ENCODE measurements at places on chromosomes 12 and 14.

- DNase-seq: no peak
Observed at GRCh38 chr14:54758041-54758440, 144.6 kb downstream of the GCH1 start.

GRCh38 chr12:79525357-79525756 lies 165.4 kb downstream of the PAWR start:
- DNase-seq: no peak

DNA sequence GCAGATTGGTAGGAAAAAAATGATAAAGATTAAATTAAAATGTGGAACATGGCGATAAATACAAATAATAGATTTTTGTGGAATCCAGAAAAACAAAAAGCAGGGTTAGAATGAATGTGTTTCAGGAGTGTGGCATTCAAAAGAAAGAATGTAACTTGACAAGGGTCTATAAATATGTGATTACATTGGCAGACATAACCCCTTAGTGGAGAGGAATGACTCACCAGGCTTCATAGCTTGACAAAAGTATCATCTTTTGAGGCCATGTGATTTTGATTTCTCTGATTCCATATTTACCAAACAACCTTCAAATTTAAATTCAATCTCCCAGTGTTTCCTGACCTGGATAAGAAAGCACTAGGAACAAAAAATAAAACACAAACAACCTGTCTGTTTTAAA lies 24.4 kb upstream of the MGST1 start:
- no peak for DNase-seq

DNA sequence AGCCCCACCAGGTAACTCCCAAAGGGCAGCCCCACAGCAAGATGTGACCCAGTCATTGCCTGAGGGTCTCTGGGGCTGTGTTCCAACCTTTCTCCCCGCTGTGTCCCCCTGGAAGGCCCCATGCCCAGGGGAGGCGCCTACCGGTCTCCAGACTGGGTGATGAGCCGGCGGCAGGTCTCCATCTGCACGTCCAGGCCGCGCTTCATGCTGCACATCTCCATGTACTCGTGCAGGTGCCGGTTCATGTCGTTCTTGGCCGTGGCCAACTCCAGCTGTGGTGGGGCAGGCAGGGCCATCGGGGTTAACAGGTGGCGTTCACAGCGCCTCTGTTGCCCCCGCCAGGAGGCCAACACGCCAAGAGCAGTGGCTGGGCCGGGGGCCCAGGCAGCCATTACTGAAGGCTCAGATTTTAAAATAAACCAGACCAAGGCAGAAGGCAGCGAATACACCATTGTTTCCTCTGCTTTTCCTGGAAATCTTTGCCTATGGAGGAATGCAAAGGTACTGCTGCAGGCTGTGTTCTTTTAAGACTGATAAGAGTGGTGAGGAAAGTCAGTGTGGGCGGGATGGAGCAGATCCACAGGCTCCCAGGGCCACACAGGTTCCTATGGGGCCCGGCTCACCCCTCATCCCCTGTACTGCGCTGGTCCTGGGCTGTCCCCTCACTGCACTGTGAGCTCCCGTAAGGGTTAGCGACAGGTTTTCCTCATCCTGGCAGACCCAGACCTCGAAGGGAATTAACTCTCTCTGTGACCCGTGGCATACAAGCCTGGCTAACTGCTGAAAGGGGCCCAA lies 7.3 kb downstream of the GAPDH start:
- no peak for DNase-seq

DNA sequence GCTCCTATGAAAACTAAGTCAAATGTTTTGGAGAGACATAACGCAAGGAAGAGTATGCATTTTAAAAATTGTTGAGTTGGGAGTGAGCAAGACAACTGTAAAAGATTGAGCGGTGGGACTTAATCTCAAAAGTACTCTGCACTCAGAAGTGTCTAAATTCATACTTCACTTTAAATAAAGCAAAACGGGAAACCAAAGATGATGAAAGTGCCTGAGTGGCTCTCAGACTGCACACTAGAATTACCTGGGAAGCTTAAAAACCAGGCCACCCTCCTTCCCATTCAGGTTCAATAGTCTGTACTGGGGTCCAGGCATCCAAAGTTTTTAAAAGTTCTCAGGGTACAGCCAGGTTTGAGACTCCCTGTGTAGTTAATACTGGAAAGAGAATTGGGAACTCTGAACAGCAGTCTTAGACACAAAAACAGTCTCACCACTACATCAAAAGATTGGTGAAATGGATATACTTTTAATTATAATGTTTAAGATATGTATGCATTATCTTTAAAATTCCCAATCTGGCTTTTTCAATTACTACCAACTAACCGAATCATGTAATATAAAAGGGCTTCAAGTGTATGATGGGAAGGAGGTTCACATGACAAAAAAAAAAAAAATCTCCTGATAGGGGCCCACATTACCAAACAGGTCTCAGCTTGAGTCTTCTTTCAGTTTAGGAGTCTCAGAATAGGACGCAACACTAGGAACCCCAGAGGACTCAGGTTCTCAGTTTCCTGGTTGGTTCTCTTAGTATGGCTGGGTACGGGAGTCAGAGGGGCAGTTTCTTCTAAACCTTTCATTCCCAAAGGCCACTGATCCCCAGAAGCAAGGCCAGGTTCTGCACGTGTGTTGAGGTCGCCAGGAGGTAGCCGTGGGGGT lies 1.0 kb downstream of the HOMEZ start:
- DNase-seq: no peak

DNA sequence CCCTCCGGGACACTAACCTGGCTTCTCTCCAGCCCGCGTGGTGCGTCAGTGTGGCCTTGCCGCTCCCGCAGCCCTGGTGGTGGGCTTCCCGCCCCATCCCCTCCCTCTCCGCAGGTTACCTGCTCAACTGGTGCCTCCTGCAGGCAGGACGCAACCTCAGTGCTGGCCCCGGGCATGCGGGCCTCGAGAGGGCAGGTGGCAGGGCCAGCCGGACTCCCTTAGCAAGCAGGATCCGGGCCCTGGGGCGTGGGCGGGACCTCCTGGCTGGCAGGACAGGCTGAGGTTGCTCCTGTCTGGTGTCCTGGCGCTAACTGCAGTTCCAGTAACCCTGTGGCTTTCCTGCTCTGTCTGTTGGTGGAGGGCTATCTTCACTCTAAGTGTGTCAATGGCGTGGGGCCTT lies 8.6 kb upstream of the ADSS1 start:
- DNase-seq: no peak

- DNase-seq: no peak
Observed at GRCh38 chr12:45959728-45960127, 30.6 kb downstream of the SCAF11 start.

DNA sequence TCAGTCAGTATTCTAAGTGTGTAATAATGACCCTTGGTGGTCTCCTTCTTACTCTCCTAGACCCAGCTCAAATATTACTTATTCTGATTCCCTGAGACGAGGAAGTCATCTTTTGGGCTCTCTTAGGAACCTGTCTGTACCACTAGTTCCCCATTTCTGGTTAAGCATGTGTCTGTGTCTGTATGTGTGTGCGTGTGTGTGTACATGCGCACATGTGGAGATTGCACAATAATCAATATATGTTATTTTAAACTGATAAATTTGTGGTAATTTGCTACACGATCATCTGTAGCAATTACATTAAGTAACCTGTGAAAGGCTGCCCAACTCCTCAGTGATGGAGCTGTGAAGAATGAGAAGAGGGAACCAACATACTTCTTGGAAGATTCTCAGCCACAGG lies 132.2 kb downstream of the ASCL4 start:
- no peak for DNase-seq

- DNase-seq: no peak
Observed at GRCh38 chr12:131222329-131223139, 268.8 kb downstream of the ADGRD1 start.

DNA sequence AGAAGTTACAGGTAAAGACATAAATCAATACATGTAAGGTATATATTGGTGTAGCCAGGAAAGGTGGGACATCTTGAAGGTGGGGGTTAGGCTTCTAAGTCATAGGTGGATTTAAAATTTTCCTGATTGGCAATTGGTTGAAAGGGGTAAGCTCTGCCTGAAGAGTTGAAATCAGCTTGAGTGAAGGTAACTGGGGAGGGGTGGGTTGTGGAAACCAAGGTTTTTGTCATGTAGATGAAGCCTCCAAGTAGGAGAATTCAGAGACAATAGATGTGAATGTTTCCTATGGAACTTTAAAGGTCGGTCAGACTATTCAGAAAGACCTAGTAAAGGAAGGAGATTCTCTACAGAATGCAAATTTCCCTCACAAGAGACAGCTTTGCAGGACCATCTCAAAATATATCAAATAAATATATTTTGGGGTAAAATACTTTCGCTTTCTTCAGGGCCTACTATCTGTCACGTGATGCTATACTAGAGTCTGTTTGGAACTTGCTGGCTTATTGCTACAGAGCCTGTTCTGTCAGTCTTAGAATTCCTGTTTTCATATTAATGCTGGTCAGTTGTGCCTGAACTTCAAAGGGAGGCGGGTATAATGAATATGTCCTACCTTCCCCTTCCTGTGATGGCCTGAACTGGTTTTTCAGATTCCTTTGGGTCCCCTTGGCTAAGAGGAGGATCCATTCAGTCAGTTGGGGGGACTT lies 20.6 kb upstream of the SPATA7 start:
- DNase-seq: no peak

DNA sequence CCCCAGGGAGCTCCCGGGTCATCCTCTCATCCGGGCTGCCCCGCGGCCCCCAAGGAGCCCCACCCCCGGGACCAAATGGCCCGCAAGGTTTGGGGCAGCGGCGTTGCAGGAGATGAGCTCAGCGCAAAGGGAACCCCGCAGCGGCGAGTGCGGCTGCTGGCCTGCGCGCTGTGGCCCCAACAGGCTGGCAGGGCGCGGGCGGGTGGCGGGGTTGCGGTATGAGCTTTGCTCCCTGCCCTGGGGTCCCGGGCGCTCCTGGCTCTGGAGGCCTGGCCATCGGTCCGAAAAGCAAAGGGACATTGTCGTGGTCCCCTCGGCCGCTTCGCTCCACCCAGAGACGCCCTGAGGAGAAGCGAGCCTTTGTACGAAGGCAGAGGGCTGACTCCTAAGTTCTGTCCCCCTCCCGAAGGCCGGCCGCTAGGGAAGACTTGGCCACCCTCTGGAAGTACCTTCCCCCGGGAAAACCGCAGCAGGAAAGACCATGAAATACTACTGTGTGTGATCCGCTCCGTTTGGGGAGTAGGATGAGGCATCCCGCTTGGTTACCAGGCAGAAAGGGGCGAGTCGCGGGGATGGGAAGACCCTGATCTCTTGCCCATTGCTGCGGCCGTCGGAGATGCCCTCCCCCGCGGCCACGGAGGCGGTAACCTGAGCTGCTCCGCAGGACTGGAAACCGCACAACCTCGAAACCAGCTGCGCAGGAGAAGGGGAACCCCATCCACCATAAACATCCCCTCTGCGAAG lies 620 bp upstream of the NID2 start:
- DNase-seq: peak; percentile 53

GRCh38 chr14:31894351-31894750 lies 182.8 kb upstream of the ARHGAP5 start:
- DNase-seq: no peak

GRCh38 chr12:29240441-29240840 lies 91.4 kb downstream of the FAR2 start:
- no peak for DNase-seq

DNA sequence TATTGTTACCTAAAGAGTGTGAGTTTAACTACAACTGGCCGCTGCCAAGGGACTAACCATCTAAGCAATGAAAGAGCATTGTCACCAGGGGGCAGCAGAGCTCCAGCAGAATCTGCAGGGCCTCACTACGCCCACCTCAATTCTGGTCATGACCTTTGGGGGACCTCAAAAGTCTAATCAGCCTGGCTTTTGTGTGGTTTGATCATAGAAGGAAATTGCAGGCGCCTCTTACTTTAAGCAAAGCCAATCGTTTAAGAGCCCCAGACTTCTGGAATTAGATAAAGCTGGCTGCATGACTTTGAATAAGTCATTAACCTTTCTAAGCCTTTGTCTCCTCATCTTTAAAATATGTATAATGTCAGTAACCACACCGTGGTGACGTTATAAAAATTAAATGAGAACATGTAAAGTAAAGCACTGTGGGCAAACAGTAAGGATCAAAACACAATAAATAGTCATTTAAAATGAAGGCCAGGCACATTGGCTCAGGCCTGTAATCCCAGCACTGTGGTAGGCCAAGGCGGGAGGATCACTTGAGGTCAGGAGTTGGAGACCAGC lies 58.6 kb downstream of the TBX3 start:
- peak; percentile 79 for DNase-seq

GRCh38 chr14:89339579-89339978 lies 77.5 kb downstream of the FOXN3 start:
- peak; percentile 8 for DNase-seq

- DNase-seq: peak; percentile 15
Observed at GRCh38 chr12:19915392-19916195, 452.7 kb upstream of the PDE3A start.

DNA sequence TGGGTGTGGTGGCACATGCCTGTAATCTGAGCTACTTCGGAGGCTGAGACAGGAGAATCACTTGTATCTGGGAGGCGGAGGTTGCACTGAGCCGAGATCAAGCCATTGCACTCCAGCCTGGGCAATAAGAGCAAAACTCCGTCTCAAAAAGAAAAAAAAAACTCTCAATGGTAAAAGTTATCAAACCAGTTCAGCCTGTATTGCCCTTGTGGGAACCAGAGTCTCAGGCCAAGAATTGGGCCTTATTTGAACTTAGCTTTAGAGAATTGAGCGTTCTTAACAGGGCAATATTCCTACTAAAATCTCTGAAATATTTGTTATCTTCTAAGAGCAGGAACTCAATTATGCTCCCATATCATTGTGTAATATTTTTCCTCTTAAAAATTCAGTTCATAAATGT lies 7.7 kb upstream of the MDM2 start:
- no peak for DNase-seq

GRCh38 chr12:66239295-66239694 lies 50.3 kb downstream of the IRAK3 start:
- DNase-seq: no peak

- DNase-seq: no peak
Observed at GRCh38 chr14:37147310-37147880, 25.0 kb downstream of the SLC25A21 start.

DNA sequence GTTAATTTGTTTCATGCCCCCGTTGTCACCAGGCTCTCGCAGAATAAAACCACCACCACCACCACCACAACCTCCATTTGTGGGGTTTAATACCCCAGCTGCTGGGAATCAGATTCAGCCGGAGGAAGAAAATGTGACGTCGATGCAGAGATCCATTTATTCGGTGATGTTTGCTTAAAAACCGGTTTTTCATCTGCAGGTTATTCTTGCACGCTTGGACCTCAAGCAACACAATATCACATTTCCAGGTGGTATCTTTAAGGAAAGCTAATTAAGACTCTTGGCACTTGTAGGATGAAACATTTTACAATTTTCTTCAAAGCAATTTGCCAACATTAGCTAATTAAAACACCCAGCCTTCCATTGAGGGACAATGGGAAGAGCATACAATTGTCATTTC lies 39.8 kb downstream of the SPRING1 start:
- no peak for DNase-seq

GRCh38 chr12:52263761-52264434 lies 10.5 kb upstream of the KRT86 start:
- no peak for DNase-seq
